Panc1 (cell line): ENCODE measurements at places on chromosomes 6 and 20.

DNA sequence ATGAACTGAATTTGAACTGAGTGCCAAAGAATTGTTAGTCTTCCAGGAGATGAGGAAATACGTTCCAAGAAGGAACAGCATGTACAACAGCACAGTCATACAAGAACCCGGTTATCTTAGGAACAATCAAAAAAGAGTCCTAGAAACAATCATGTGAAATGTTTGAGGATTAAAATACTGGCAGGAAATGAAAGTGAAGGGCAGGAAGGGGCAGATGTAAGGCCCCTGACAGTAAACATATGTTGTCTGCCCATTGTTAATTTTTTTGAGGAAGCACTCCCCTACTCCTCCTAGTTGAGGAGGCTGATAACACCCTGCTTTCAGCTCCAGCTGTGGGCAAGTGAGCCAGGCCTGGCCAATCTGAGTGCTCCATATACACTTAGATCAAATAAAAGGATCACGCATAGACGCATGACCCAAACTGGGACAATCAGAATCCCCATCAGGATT, 220.9 kb downstream of the HACE1 start:
- no peak for DNase-seq

DNA sequence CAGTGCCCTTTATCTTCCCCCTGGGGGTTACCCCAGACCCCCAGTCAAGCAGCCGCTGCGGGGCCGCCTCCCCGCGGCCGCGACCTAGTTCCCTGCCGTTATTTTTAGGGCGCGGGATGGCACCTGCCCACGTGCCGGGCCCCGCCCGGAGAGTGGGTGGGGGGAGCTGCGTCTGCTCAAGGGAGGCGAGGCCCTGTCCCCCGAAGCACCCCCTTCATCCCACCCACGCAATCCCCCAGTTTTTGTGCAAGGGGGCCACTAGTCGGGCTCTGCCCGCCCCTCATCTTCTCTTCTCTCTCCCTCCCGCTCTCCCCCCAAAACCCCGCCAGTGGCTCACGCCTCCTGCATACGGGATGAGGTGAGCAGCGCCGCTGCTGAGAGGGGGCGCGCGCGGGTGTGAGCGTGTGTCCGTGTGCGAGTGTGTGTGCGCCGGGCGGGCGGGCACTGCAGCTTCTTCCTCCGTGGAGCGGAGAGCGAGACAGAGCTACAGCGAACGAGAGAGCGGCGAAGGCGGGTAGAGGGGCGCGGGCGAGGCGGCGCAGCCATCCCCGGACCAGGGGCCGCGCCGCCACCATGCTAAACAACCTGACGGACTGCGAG, at the start of gene SLC12A5:
TSS of gene SLC12A5 (plus strand) at position 444 of the 600 bp plus-strand sequence. CDS start at position 574, 130 bp downstream.
- no peak for DNase-seq

DNA sequence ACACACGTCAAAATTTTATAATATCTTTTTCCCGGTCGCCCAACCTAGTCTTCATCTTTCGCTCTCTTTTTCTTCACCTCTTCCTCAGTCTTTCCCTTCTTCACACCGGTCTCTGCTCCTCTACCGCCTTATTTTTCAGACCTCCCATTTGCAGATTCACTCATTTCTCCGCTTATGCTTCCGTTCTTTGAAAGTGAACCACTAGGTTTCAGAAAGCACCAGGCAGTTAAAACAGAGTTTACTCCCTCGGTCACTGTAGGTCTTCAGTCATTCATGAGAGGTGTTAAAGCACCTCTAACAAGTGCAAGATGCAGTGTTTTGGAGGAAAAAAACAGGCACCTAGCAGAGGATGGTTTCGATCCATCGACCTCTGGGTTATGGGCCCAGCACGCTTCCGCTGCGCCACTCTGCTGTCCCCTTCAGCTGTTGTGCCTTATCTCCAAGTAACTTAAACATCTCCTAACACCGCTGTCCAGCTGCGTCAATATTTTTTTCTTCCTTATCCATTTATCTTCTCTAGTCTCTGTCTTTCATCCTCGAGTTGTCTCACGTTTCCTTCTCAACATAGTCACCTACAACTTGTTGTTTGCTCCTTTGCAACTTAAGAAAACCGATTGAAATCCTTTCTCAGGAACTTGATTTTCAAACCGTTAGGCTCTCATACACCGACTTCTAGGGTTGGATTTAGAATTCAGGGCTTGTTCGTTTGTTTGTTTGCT, 119.7 kb upstream of the ZNF184 start:
- peak; percentile 98 for DNase-seq

- no peak for DNase-seq
Observed at GRCh38 chr6:34238585-34239499, 2.2 kb downstream of the HMGA1 start.

- DNase-seq, result no peak
Observed at GRCh38 chr6:43917878-43918382, 147.9 kb downstream of the VEGFA start.

DNA sequence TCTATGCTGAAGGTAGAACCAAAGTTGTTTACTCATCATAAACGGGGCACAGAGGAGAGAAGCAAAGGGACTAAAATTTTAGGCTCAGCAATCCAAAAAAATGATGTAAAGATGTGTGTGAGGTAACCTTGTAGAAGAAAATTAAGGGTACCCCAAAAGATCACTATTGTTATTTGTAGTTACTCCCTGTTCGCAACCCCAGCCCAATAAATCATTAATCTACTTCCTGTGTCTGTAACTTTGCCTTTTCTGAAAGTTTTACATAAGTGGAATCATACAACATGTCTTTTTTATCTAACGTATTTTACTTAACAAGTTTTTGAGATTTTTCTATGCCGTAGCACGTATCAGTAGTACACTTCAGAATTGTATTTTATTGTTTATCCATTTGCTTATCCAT, 1114.8 kb upstream of the GJE1 start:
- DNase-seq, result no peak

GRCh38 chr20:36519012-36519719, 22.2 kb upstream of the MYL9 start:
- no peak for DNase-seq

GRCh38 chr6:153090241-153090930, 40.7 kb downstream of the RGS17 start:
- peak; percentile 84 for DNase-seq
